ENCODE measurements at places on chromosomes 1 and 21.
A peak's percentile ranks its signal among the peaks of the same experiment; 100 is the strongest.

- H3K4me3 ChIP-seq: no peak overlapping the region
- no peaks in the 10 kb centered on the region for H3K36me3 ChIP-seq
- H3K27ac ChIP-seq: no peak overlapping the region
- no peaks in the 10 kb centered on the region for H3K27me3 ChIP-seq
Measured at GRCh38 chr1:198564157-198564556, 23.7 kb upstream of the ATP6V1G3 start.

DNA sequence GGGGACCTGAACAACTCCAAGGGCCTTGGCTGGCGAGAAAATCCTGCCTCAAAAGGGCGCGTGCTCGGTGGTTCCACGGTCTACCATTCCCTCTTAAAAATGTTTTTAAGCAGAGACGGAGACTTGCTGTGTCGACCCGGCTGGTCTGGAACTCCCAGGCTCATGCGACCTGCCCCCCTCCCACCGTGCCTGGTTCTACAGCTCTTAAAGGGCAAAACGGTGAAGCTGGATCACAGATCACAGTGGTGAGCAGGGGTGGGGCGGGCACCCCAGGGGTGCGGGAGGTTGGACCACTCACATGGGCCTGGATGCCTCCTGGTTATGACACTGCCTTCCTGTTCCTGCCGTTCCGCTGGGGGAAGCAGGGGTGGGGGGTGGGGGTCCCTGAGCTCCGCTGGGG is 4.2 kb upstream of the C1orf159 start:
- DNase-seq: no peak
- no peaks in the 10 kb centered on the region for H3K4me1 ChIP-seq
- H3K27ac ChIP-seq: no peak overlapping the region
- H3K4me3 ChIP-seq: no peak overlapping the region
- H3K36me3 ChIP-seq: no peaks in the 10 kb centered on the region

- no peak overlapping the region for H3K4me3 ChIP-seq
- no peaks in the 10 kb centered on the region for H3K27me3 ChIP-seq
- no peak overlapping the region for H3K27ac ChIP-seq
- DNase-seq: no peak
Measured at GRCh38 chr1:240136402-240136801, 44.7 kb downstream of the FMN2 start.

- H3K36me3 ChIP-seq: no peaks in the 10 kb centered on the region
- no peaks in the 10 kb centered on the region for H3K27me3 ChIP-seq
- H3K4me1 ChIP-seq: no peaks in the 10 kb centered on the region
- no peak for DNase-seq
Measured at GRCh38 chr21:20965816-20966215, 32.4 kb upstream of the NCAM2 start.

- H3K4me3 ChIP-seq: no peak overlapping the region
- no peaks in the 10 kb centered on the region for H3K36me3 ChIP-seq
- no peaks in the 10 kb centered on the region for H3K27me3 ChIP-seq
- H3K27ac ChIP-seq: peak overlapping the region; percentile 63
- DNase-seq: peak; percentile 93
Measured at GRCh38 chr1:229694053-229694693, 68.1 kb downstream of the URB2 start.

- H3K4me3 ChIP-seq: no peak overlapping the region
- no peaks in the 10 kb centered on the region for H3K27me3 ChIP-seq
- DNase-seq: no peak
- H3K36me3 ChIP-seq: no peaks in the 10 kb centered on the region
- H3K4me1 ChIP-seq: no peaks in the 10 kb centered on the region
- H3K27ac ChIP-seq: no peak overlapping the region
Measured at GRCh38 chr21:28485301-28486022, 507.2 kb downstream of the LTN1 start.

GRCh38 chr1:7069931-7070330 is 284.7 kb downstream of the CAMTA1 start:
- no peaks in the 10 kb centered on the region for H3K27me3 ChIP-seq
- no peaks in the 10 kb centered on the region for H3K4me1 ChIP-seq
- no peak overlapping the region for H3K4me3 ChIP-seq
- H3K27ac ChIP-seq: no peak overlapping the region
- DNase-seq: peak; percentile 56

GRCh38 chr1:9136932-9137331 is 8.0 kb upstream of the GPR157 start:
- no peaks in the 10 kb centered on the region for H3K27me3 ChIP-seq
- H3K27ac ChIP-seq: no peak overlapping the region
- no peaks in the 10 kb centered on the region for H3K4me1 ChIP-seq

DNA sequence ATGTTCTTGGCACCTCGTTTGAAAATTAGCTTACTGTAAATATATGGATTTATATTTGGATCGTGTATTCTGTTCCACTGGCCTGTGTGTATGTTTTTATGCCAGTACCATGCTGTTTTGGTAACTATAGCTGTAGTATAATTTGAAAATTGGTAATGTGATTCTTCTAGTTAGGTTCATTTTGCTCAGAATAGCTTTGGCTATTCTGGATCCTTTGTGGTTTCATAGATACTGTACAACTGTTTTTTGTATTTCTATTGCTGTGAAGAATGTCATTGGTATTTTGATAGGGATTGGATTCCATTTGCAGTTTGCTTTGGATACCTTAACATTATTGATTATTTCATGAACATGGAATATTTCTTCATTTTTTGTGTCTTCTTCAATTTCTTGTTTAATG is 490.2 kb downstream of the BRINP3 start:
- DNase-seq: no peak
- no peaks in the 10 kb centered on the region for H3K4me1 ChIP-seq
- H3K27me3 ChIP-seq: no peaks in the 10 kb centered on the region

DNA sequence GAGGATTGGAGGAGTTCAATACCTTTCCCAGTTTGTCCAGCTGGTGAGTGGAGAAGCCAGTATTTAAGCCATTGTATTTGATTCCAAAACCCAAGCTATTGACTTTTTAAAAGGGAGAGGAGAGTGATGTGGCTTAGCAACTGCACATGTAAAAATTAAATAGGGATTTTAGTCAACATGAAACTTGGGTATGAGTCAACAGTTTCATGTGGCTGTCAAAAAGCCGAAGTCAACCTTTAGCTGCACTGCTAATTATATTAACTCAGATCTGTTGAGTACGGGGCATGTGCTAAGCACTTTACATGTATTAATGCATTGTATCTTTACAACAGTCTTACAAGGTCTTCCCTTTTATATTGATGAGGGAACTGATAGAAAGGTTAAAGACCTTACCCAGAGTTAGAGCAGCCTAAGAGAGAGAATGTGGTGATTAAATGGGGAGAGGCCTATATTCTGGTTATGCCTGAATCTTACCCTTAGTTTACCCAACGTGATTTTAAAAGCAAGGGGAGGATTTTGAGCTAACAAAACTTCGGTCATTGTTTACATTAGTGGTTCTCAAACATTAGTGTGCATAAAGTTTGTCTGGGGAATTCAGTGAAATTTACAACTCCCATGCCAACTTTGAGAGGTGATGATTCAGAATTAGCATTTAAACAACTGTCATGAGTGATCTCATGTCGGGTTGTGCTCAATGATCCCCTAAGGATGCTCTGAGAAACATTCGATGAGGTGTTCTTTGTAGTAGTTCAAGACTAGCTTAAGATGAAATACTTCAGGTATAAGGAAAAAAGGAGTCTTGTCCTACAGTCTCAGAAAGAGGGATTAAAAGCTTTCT is 6.9 kb upstream of the SLC35F3 start:
- H3K27ac ChIP-seq: no peak overlapping the region
- peaks cover 1% of the 10 kb centered on the region for H3K27me3 ChIP-seq
- H3K36me3 ChIP-seq: no peaks in the 10 kb centered on the region
- no peak overlapping the region for H3K4me3 ChIP-seq
- H3K4me1 ChIP-seq: no peaks in the 10 kb centered on the region
- no peak for DNase-seq

DNA sequence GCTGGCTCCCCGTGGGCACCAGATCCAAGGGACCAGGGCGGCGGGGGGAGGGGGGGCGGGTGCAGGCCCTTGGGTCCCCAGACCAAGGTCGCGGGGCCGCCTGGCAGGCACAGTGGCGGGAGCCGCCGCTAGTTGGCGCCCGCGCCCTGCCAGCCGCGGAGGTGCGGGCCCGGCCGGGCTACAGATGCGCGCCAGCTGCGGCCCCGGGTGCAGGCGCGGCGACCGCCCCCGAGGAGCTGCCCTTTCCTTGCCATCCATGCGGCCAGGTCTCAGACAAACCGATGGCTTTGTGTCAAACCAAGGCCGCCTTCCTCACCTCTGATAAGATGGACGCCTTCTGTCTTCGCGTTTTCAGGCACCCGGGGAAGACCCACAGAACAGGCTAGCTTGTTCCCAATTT is 2.2 kb upstream of the RUNX3 start:
- H3K27ac ChIP-seq: no peak overlapping the region
- H3K36me3 ChIP-seq: no peaks in the 10 kb centered on the region
- H3K4me1 ChIP-seq: peaks cover 3% of the 10 kb centered on the region
- peak; percentile 52 for DNase-seq
- peaks cover 54% of the 10 kb centered on the region for H3K27me3 ChIP-seq
- no peak overlapping the region for H3K4me3 ChIP-seq

DNA sequence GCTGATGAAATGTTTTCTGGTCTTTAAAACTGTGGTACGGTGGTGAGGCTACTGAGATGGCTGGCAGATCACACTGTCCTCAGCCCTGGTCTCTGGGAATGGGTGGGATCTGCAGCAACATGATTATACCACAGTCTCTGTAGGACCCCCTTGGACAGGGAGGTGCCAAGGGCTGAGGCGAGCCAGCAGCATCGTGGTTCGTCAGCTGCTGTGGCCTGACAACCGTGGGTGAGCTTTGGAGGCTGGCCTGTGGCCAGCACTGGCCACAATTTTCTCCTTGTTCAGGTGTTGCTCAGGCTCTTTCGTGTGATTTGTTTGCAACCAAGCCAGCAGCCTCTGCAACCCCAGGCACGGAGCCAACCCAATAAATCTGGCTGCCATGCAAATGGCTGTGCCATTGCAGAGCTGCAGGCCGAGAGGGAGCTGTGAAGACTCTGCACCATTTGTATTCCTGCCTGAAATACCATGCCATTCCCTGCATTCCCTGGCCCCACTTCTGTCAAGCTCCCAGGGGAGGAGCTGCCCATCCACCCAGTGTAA is 70.9 kb downstream of the PCP4 start:
- no peaks in the 10 kb centered on the region for H3K4me1 ChIP-seq
- DNase-seq: no peak
- H3K36me3 ChIP-seq: no peaks in the 10 kb centered on the region
- H3K4me3 ChIP-seq: no peak overlapping the region
- H3K27ac ChIP-seq: no peak overlapping the region
- no peaks in the 10 kb centered on the region for H3K27me3 ChIP-seq

- H3K27me3 ChIP-seq: no peaks in the 10 kb centered on the region
- peak; percentile 40 for DNase-seq
- no peak overlapping the region for H3K27ac ChIP-seq
- H3K4me1 ChIP-seq: peaks cover 1% of the 10 kb centered on the region
- H3K36me3 ChIP-seq: no peaks in the 10 kb centered on the region
Measured at GRCh38 chr1:216596281-216596862, 126.9 kb downstream of the ESRRG start.

DNA sequence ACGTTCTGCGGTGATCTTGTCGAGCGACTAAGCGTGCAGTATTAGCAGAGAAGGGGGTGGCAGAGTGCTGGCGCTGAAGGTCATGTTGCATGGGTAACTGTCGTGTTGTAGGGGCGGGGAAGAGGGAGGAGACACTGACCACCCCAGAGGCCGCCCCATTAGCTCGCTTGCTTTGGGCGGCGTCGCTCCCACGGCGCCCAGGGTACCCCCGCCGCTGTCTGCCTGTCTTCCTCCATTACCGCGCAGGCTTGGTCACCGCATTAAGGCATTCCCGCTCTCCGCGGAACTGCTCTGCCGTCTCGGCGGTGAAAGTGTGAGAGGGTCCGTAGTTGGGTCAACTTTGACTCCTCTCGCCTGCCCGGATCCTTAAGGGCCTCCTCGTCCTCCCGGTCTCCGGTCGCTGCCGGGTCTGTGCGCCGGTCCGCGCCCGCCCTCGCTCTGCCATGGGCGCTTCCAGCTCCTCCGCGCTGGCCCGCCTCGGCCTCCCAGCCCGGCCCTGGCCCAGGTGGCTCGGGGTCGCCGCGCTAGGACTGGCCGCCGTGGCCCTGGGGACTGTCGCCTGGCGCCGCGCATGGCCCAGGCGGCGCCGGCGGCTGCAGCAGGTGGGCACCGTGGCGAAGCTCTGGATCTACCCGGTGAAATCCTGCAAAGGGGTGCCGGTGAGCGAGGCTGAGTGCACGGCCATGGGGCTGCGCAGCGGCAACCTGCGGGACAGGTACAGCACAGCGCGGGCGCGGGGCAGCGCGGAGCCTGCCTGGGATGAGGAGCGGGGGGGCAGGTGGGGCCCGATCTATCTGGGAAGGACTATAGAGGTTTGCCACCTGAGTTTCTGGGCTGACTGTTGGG is at the start of gene MTARC2:
Gene MTARC2 (plus strand): TSS at position 234 of the 846 bp plus-strand sequence. CDS start 210 bp downstream, at position 444.
- H3K27ac ChIP-seq: no peak within 1 kb of the TSS
- no peaks in the 10 kb centered on the region for H3K27me3 ChIP-seq

GRCh38 chr1:45331436-45332345 is 5.0 kb downstream of the HPDL start:
- H3K36me3 ChIP-seq: no peaks in the 10 kb centered on the region
- no peak for DNase-seq
- H3K4me1 ChIP-seq: peaks cover 10% of the 10 kb centered on the region

DNA sequence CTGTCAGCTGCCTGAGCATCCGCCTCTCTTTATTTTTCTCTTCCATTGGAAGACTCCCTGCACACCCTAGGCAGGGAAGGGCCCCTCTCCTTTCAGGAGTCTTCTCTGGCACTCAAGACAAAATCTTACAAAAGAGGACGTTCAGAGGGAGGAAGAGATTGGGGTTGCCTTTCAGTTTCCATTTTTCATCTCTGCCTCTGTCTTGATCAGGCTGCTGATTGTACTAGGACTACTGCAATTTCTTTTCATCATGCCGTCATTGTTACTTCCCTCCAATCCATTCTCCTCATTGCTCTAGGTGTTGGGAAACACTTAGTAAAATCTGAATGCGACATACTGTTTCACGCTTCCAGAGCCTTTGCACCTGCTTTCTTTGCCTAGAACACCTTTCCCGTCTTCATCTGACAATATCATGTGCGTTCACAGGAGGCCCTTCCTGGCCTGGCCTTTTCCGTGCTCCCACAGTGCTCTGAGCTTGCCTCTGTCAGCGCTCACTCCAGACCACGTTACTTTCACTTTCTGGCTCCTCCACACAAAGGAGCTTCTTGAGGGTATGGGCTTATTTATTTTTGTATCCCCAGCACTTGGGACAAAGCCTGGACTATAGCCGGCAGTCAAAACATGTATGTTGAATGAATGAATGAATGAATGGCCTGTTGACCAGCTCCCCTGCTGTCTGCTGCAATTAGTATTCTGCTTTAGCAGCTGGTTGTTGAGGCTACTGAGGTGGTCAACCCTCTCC is 10.9 kb downstream of the LRRC71 start:
- no peaks in the 10 kb centered on the region for H3K4me1 ChIP-seq
- no peak for DNase-seq
- H3K27ac ChIP-seq: no peak overlapping the region
- no peak overlapping the region for H3K4me3 ChIP-seq

All from mesendoderm (in vitro differentiated cells).